Sigmoid colon (tissue), 7 donors: ENCODE measurements at places on chromosomes 1 and 21. TPM values are rescaled to one million over a fixed set of nuclear protein-coding genes. Genes with fewer than 3 reads are reported as not detected.

The LEFTY1 gene
- 46.2 TPM for polyA plus RNA-seq

DNA sequence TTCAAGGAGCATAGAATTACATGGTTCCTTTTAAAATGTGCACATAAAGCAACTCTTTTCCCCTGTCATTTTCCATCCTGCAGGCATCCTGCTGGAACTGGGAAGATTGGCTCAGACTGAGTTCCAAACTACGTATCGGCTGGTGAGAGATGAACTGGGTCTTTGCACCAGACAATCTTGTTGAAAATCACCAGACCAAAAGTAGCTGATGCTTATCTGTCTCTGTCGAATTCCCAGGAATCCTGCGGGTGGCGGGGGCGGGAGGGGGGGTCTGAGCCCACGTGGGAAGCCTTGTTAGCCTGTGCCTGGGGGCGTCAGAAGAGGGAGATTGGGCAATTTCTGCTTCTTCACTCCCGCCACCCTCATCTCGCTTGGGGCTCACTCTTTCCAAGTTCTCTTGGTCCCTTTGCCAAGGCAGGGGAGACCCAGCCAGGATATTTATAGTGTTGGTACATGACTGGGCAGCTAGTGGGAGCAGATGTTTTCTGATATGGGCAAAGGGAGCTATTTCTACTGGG lies 90.1 kb upstream of the SLC25A33 start:
- no peak for DNase-seq

DNA sequence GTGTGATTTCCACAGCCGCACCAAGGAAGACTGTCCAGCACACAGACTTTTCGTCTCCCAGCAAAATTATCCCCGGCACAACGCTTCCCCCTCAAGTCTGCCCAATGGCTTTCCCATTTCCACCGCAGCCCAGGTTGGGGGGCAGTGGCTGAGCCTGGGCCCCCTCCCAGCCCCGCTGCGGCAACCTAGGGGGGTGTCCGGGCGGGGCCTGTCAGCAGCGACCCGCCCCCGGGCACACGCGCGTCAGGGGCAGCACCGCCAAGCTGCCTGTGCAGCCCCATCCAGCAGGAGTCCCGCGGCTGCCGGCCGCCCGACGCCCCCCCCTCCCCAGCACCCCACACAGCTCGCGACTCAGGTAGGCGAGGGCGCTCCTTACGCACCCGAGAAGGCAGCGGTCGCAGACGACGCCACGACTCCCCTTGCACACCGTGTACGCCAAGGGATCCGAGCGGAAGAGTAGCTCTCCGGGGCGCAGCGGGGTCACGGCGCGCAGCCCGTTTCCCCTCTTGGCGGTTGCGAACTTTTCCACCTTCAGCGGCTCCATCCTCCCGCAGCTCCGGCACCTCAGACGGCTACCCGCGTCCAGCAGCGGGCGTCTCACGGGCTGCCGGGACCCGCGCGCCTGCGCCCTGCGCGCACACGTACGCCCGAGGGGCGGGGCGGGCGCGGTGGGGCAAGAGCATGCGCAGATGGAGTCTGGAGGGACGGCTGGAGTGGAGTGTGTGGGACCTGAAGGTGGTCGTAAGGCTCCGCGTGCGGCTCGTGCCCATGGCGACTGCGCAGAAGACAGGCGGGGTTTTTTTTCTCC lies at the start of gene SMYD3:
SMYD3 (minus strand) TSS at position 606 of the 808 bp plus-strand sequence.
- peak; percentile 81 for DNase-seq

DNA sequence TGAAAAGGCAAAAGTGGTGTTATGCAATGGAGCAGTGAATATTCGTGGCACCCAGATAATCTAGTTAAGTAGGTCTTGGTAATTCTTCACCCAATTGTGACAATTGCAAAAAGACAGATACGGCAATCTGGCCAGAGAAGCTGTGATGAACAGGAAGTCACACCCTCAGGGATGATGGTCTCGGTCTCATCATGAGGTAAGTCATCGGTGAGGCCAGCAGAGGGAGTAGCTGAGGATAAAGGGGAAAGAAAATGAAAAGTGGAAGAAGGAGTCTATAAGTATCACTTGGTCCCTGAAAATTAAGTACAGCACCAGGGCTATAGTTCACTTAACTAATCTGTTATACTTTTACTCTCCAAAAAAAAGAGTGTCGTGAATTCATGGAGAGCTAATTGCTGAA lies 258.8 kb upstream of the NCAM2 start:
- DNase-seq, result no peak

GRCh38 chr21:42248783-42249597 lies 30.1 kb downstream of the ABCG1 start:
- no peak for DNase-seq

DNA sequence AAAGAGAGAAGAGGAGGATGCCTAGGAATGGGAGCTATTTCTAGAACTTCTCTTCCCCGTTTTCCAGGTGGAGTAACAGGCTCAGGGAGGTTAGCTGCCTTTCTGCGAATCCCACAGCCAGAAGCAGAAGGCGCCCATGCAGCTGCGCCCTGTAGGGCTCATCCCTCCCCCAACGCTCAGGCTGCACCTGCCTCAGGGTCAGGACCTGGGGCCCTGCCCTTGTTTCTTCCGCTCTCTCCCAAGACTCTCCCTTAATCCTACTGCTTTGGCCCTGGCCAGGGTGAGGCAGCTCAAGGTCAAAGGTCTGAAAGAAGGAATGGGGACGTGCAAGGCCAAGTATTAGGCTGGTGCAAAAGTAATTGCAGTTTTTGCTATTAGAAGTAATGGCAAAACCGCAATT lies 30.5 kb upstream of the PADI2 start:
- DNase-seq, result no peak

The WNT4 gene
- 0.92 TPM for polyA plus RNA-seq

GRCh38 chr1:6500544-6501278 lies 9.2 kb upstream of the PLEKHG5 start:
- DNase-seq, result peak; percentile 61

The OR2L5 gene
- polyA plus RNA-seq, result not detected

The TMEM81 gene
- polyA plus RNA-seq, result 1.8 TPM
